Activated CD4-positive, alpha-beta T cell treated with anti-CD3 and anti-CD28 coated beads, Interleukin-2, amount 10 ng/mL, durations not matched to agents 24 days and 14 days (primary cell): ENCODE measurements at places on chromosomes 4 and X. TPM values are rescaled to one million over a fixed set of nuclear protein-coding genes. Genes with fewer than 3 reads are reported as not detected.

AP1S2 gene
- 24.2 and 28.8 TPM in 2 replicates for total RNA-seq

ATG4A gene
- 7.8 and 9.4 TPM in 2 replicates for total RNA-seq

NEK1 gene
- total RNA-seq = 8.6 and 11.1 TPM in 2 replicates

GRCh38 chr4:61559396-61559795 is 359.3 kb downstream of the ADGRL3 start:
- no peak overlapping the region for H3K27ac ChIP-seq
- DNase-seq = no peak
- H3K36me3 ChIP-seq = no peaks in the 10 kb centered on the region
- no peaks in the 10 kb centered on the region for H3K27me3 ChIP-seq

DNA sequence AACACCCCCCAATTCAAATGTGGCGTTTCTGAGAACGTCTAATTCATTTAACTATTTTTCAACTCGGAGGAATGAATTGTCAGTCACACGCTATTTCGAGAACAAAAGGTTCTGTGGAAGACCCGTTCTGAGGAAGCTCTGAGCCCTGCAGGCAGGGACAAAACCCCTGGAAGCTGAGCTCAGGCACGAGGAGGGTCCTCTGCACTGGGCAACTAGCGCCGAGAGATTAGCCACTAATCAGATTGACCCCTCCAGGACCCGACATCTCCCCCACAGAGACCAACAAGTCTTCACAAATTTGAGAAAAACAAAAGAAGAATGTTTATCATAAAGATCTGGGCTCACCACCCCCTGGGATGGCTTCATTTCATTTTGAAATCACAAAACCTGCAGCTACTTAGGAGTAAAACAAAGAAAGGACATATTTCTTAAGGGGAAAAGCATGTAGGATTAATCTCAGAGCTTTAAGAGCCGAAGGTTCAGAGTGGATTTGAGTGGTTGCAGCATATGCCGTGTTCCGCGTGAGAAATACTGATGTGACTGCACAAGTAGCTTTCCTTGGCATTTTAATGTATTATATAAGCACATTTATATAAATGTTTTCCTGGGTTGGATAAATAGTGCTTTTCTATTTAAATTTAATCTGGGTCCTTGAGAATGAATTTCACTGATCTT is 41.8 kb downstream of the ADRA2C start:
- H3K4me1 ChIP-seq = no peaks in the 10 kb centered on the region
- H3K27me3 ChIP-seq = peaks cover 7% of the 10 kb centered on the region
- H3K4me3 ChIP-seq = no peak overlapping the region
- no peak overlapping the region for H3K27ac ChIP-seq
- no peaks in the 10 kb centered on the region for H3K36me3 ChIP-seq

DNA sequence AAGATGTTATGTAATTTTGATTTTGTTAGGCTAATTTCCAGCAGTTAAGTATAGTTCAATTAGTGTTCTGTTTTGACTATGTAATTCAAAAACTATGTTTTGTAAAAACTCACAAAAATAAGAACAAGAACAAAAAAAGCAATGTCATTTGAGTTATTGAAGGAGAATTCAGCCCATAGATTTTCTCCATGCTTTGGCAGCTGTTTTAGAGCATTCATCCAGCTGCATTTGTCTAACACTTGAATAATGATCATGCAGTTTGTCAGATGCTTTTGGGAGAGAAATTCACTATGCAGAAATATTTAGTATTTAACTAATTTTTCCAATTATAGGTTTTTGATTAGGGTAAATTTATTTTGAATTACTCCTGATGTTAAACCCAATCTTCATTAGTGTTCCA is 14.2 kb downstream of the CPE start:
- DNase-seq = no peak
- no peak overlapping the region for H3K4me3 ChIP-seq
- H3K36me3 ChIP-seq = no peaks in the 10 kb centered on the region
- no peaks in the 10 kb centered on the region for H3K4me1 ChIP-seq
- no peak overlapping the region for H3K27ac ChIP-seq

DNA sequence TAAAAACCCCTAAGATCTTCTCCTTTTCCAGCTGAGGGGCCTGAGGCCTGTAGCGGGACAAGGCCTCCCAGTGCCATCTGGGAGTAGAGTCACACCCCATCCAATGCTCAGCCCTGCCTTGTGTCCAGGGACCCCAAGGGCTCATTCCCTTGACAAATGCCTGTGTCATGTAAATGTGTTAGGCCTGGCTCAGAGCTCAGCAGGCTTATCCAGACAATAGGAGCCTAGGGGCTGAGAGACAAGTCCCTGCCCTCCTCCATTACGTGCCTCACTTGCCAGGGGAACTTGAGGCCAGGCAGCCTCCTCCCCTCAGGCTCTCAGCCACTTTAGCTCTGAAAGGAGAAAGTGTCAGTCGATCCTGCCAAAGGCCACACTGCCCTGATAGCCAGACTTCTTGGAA is 166.8 kb upstream of the MAMLD1 start:
- DNase-seq = peak; percentile 8
- H3K4me1 ChIP-seq = peaks cover 6% of the 10 kb centered on the region
- no peak overlapping the region for H3K27ac ChIP-seq
- H3K4me3 ChIP-seq = no peak overlapping the region
- no peaks in the 10 kb centered on the region for H3K27me3 ChIP-seq

DNA sequence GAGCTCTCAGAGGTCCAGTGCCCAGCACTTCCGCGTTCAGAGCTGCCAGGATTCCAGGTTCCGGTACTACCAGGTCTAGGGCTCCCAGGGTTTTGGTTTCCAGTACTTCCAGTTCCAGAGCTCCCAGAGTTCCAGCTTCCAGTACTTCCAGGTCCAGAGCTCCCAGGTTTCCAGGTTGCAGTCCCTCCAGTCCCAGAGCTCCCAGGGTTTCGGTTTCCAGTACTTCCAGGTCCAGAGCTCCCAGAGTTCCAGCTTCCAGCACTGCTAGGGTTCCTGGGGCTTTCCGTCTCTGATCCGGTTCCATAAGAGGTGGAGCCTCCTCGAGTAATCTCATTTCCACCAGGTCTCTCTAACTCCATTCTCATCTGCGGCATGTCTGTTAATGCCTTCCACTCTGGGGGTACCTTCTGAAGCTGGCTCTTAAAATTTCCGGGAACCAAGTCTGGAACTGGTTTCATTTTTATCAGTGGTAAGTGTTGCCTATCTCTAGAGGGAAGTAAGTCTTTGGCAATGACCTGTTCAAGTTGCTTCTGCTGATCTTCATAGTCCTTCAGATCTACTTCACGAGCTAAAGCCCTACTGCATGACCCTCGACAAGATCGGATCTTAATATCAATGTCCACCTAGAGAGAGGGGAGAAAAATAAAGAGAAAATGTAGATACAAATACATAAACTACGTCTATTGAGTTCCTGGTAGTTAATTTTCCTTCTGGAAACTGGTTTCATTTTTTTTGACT is 4.1 kb downstream of the FGA start:
- no peak for DNase-seq
- H3K4me3 ChIP-seq = no peak overlapping the region

GRCh38 chr4:104860238-104861123 is 286.2 kb upstream of the TET2 start:
- peaks cover 14% of the 10 kb centered on the region for H3K27me3 ChIP-seq
- peak; percentile 86 for DNase-seq
- H3K36me3 ChIP-seq = no peaks in the 10 kb centered on the region
- no peaks in the 10 kb centered on the region for H3K4me1 ChIP-seq
- no peak overlapping the region for H3K4me3 ChIP-seq

GRCh38 chrX:38332505-38332904 is 5.2 kb upstream of the RPGR start:
- DNase-seq = no peak
- peaks cover 4% of the 10 kb centered on the region for H3K27me3 ChIP-seq
- H3K36me3 ChIP-seq = no peaks in the 10 kb centered on the region
- H3K27ac ChIP-seq = no peak overlapping the region

DNA sequence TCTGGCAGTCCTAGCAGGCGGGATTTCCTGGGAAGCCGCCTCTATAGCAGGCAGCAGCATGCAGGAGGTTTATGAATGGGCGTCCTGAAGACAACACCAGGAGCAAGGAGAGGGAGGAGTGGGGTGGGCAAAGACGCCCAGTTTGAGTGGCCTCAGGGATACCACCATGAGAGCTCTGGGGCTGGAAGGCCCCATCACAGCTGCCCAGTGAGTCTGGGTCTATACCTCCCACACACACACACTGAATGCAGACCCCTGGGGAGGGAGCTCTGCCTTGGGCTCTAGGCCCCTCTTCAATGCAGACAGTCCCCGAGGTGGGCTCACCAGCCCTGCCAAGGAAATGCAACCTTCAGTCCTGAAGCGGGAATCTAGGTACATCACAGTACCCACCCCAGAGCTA is 98.6 kb downstream of the AFAP1 start:
- no peak overlapping the region for H3K27ac ChIP-seq
- H3K4me3 ChIP-seq = no peak overlapping the region
- H3K4me1 ChIP-seq = peaks cover 17% of the 10 kb centered on the region
- H3K27me3 ChIP-seq = no peaks in the 10 kb centered on the region

GRCh38 chr4:16733509-16733908 is 164.9 kb downstream of the LDB2 start:
- no peak overlapping the region for H3K27ac ChIP-seq
- no peaks in the 10 kb centered on the region for H3K27me3 ChIP-seq
- DNase-seq = no peak
- no peak overlapping the region for H3K4me3 ChIP-seq

DNA sequence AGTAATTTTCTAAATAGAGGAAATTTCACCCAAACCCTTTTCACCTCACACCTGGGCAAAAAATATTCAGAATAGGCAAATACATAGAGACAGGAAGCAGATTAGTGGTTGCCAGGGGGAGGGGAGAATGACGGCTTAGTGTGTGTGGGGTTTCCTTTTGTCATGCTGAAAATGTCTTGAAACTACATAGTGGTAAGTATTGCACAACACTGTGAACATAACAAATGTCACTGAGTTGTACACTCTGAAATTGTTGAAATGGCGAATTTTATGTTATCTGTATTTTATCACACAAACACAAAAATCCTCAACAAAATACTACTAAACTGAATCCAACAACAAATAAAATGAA is 60.7 kb upstream of the PLAC1 start:
- H3K36me3 ChIP-seq = no peaks in the 10 kb centered on the region
- DNase-seq = peak; percentile 71
- peak overlapping the region; percentile 52 for H3K27ac ChIP-seq
- H3K4me3 ChIP-seq = no peak overlapping the region
- peaks cover 10% of the 10 kb centered on the region for H3K4me1 ChIP-seq

DNA sequence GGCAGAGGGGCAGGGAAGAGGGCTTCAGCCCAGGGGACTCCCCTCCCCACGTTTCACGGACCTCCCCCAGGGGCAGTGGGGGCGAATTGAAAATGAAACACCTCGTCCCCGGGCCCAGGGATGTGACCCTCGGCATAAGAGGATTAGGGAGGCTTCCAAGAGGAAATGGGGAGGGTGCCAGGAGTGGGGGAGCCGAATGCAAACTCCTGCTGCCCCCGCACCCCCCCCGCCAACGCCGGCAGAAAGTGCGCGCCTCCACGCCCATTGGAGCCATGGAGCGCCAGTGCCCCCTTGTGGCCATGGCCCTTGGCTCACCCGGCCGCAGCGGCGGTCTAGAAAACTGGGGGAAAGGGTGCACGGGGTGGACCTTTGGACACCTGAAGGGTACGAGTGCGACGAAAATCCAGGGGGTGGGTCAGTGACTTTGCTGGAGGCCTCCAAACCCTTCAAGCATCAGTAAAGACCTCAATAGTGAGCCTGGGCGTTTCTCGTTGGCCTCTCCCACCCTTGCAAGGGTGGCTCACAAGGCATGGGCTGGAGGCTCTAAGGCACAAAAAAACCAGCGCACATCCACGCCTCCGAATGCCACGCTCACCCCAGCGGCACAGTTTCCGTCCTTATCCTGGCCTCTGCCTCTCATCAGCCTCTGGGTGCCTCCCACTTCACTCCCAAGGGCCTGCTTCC is 120.8 kb upstream of the PJA1 start:
- no peaks in the 10 kb centered on the region for H3K36me3 ChIP-seq
- H3K4me1 ChIP-seq = no peaks in the 10 kb centered on the region
- peak; percentile 84 for DNase-seq
- no peak overlapping the region for H3K27ac ChIP-seq
- H3K4me3 ChIP-seq = peak overlapping the region; percentile 17

GRCh38 chr4:169565606-169566005 is 46.8 kb downstream of the NEK1 start:
- H3K36me3 ChIP-seq = peaks cover 5% of the 10 kb centered on the region
- H3K27me3 ChIP-seq = no peaks in the 10 kb centered on the region
- no peak overlapping the region for H3K4me3 ChIP-seq
- H3K4me1 ChIP-seq = peaks cover 6% of the 10 kb centered on the region

DNA sequence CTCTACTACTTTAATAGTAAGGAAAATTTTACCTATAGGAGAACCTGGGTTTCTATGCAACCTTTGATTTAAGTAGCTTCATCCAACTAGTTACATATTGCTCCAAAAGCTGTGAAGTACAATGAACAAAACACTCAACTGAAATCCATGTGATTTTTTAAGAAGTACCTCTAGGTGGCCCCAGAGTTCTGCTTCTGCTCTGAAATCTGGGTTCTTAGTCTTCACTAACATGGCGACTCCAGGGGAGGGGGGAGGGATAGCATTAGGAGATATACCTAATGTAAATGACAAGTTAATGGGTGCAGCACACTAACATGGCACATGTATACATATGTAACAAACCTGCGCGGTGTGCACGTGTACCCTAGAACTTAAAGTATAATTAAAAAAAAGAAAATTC is 73.4 kb upstream of the MAGEB2 start:
- H3K27ac ChIP-seq = no peak overlapping the region
- H3K36me3 ChIP-seq = no peaks in the 10 kb centered on the region

DNA sequence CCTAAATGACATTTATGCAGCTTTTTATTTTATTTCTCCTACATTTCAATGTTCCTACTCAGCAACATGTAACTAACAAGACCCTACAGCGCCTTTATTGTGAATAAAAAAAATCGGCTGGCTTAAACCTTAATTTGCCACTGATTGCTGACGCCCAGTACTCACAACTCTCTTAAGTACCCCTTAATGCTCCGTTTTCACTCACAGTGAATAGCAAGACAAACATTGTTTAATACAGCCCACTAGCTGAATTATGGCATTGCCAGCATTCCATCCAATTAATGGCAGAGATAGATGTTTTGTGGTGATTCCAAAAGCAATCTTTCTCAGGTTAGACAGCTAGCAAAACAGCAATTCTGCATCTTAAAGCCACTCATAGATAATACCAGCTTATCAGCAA is 61.1 kb downstream of the PPARGC1A start:
- no peak overlapping the region for H3K27ac ChIP-seq
- no peaks in the 10 kb centered on the region for H3K4me1 ChIP-seq
- no peaks in the 10 kb centered on the region for H3K36me3 ChIP-seq
- H3K27me3 ChIP-seq = no peaks in the 10 kb centered on the region
- no peak for DNase-seq

GRCh38 chr4:87461281-87461700 is 38.9 kb downstream of the NUDT9 start:
- no peak overlapping the region for H3K4me3 ChIP-seq
- H3K4me1 ChIP-seq = no peaks in the 10 kb centered on the region
- peaks cover 8% of the 10 kb centered on the region for H3K36me3 ChIP-seq
- no peak for DNase-seq
